ENCODE measurements at places on chromosomes 2 and 18.

GRCh38 chr2:176189681-176190641 lies 1.5 kb downstream of the HOXD1 start:
- no peak for DNase-seq

DNA sequence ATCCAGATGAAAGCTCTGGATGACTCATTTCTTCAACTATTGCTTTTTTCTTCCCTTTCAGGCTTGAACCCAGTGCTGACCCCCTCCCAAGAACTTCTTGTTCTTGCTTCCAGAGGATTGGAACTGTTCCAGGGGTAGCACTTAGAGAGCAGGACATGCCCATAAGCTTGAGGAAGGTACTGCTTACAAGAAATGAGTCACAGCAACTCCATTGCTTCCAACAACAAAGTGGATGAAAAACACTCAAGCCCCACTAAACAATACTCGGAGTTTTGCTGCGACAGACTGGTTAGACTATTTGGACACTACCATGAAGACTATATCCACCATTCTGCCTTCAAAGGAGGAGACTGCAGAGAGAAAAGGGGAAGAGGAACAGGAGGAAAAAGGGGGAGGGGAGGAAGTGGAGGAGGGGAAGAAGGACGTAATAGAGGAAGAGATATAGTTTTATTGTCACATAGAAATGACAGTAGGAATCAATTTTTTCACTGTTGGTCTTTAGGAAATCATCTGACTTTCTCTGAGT lies 1.6 kb upstream of the EPC2 start:
- no peak for DNase-seq

DNA sequence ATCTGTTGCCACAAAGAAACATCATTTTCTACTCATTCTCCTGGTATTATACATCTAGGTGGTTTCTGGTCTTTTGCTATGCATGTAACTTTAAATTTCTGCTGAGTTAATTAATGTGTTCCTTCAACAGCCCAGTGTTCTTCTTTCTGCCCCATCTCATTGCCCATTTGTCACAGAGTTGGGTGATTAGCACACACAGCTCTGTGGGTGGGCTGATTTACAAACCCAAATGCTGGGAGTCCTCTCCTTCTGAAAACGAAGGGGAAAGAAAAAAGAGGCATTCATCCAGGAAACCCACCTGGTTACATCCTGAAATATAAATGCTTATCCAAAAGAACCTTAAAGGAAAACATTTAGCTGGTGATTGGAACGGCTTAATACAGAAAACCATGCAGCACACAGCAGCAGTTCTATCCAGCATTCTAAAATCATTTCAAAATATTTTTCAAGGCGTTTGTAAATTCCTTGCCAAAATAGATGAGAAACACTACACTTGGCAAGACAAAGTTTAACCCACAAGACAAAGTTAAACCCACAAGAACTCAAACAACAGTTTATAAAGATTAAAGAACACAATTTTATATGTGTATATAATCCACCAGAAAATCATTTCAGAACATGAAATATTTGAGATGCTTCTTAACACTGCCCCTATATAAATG lies 177.9 kb downstream of the ANTXR1 start:
- DNase-seq = no peak

GRCh38 chr18:361941-362310 lies 94.1 kb upstream of the THOC1 start:
- no peak for DNase-seq

- DNase-seq = no peak
Observed at GRCh38 chr2:85922199-85922598, 33.4 kb upstream of the ST3GAL5 start.

GRCh38 chr2:225737556-225737955 lies 338.0 kb downstream of the NYAP2 start:
- DNase-seq = no peak

GRCh38 chr2:150675807-150676206 lies 188.3 kb upstream of the RND3 start:
- no peak for DNase-seq

DNA sequence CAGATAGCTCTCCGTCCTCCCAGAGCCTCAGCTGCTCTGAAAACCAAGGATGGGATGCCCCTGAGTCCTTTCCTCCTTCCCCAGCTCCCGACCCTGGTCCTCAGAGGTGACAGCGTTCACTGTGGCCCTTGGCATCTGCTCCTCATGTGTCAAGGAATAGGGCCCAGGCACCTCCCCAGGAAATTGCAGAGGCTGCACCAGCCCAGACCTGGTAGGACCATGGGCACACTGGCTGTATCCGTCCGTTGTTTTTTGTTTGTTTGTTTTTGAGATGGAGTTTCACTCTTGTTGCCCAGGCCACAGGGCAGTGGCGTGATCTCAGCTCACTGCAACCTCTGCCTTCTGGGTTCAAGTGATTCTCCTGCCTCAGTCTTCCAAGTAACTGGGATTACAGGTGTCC lies 37.5 kb upstream of the SLC66A3 start:
- no peak for DNase-seq

GRCh38 chr2:24075259-24075658 lies 867 bp downstream of the SF3B6 start:
- no peak for DNase-seq

GRCh38 chr2:23801396-23801795 lies 125.5 kb downstream of the ATAD2B start:
- DNase-seq = no peak

DNA sequence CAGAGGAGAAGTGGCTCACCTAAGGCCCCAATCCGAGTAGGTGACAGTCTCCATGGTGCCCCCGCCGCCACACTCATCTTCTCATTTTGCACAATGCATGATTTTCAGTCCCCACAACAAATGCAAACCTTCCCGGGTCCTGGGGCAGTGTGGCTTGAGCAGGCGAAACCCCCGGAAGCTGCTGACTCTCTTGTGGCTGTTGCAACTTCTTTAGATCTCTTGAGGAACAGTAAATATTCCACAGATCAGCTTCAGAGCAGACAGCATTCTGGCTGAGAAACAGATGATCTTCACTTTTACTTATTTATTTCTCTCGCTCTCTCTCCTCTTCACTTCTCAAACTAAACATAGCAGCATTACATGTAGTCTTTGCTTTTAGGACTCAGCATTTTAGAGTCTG lies 51.9 kb downstream of the ASAP2 start:
- DNase-seq = no peak

- DNase-seq = no peak
Observed at GRCh38 chr2:173647681-173648311, 293.1 kb downstream of the CDCA7 start.

DNA sequence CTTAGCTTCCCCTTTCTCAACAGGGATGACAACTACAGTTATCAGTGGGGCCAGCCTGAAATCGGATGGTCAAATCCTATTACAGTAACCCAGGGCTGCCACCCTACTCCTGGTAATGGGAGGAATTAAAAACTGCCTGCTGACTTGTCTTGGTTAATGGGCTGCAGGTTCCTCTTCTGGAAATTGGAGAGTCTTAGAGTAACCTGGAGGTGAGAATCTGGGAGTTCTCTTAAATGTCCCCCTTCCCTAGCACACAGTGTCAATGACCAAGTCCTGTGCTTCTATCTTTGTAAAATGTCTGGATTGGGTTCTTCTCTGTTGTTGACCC lies 113.1 kb downstream of the DDX1 start:
- DNase-seq = no peak

DNA sequence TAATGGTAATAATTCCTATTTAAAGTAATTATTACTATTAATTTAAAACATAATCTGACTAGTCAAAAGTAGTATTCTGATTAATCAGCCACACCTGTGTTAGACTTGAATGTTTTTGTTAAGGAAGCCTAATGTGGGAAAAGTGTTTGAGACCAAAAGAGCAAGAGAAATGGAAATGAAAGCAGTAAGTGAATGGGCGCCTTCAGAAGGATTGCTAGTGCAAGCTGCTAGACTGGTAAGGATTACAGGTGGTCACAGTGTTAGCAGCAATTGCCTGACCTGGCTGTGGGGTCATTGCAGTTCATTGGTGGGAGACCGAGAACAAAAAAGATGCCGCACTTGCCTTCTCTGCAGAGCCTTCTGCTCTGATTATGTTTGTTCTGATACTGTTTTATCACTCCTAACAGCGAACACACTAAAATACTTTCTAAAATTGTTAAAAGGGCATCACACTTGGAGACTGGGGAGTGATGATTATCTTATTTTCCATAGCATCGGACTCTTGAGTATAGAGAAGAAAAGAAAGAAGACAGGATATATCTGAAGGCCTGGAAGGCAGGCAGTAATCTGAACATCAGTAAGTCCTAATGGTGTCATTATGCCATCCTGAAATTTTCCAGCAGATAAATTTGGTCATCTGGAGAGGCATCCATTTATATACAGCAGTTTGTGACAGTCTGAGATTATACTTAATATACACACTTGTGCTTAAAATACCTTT lies 5.8 kb downstream of the SOCS6 start:
- no peak for DNase-seq

- no peak for DNase-seq
Observed at GRCh38 chr2:74619651-74620297, 28.4 kb downstream of the M1AP start.

GRCh38 chr2:159051133-159051532 lies 82.7 kb downstream of the TANC1 start:
- no peak for DNase-seq

DNA sequence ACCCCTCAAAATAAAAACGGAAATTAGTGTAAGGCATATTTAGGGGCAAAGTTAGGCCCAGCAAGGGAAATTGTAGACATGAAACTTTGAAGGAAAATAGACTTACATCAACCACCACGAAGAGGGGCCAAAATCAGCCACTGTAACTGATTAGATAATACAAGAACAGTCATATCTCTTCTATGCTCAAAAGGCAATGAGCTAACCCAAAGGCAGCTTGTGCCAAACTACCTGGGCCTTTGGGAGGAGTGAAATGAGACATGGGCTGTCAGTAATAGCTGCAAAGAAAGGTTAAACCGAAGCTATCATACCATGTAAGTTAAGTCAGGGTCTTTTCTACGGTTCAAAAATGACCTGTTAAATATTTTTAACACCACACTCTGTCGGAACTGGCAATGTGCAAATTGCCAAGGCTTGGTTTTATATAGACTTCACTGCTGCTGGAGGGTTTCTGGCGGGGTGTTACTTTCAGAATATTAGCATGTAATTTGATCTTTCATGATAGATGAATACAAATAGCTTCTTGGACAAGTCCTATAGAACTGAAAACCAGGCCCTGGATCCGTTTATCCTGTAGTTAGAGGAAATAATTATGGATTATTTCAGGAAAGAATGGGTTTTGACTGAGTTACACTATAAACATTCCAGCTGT lies 69.6 kb downstream of the ACVR1 start:
- no peak for DNase-seq

DNA sequence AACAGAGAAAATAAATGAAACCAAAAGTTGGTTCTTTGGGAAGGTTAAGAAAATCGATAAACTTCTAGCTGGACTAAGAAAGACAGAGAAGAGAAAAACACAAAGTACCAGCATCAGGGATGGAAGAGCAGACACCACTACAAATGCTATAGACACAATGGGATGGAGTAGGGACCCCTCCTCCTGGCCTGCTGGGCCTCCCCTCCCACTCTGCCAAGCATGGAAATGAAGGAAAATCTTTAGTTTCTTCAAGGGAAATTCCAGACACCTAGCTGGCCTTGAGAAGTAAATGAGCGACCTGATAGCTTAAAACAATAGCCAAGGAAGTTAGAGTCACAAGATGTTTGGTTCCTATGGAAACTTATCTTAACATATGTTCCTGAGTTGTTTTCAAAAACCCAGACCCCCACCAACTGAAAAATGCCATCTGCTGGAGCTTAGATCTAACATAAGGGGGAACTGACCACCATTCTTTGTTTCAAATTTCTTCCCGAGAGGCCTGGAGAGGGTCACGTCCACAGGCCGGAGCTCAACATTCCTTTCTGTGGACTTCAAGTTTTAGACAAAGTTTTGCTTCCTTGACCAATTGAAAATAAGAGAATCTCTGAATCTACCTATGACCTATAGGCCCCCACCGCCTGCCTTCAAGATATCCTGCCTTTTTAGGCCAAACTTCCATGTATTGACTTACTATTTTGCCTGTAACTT lies 101.9 kb downstream of the BIN1 start:
- DNase-seq = no peak

GRCh38 chr2:157938556-157938955 lies 62.4 kb upstream of the ACVR1 start:
- no peak for DNase-seq

DNA sequence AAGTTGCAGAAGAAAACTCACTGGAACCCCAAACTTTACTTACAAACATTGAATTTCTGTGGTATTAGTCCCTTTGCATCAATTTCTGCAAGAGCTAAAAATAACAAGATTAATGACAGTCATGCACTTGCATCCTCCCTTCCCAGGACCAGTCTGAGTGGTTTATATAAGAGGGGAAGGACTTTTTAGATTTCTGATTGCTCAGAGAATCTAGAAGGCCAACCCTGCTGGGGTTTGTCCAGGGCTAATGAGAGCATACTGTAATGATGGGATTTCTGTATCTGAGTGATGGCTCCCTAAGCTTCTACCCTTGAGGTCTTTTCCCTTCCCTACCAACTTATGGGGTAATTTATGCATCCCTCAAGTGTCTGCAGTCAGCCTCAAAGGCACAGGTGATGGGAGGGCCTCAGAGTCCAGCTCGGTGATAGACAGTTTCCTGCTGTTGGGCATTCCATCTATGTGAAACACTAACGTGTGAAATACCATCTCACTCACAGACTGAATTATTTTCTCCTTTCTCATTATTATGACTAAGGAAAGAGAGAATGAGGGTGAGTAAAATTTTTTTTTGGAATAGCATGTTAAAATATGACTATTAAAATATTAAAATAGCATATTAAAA lies 556.3 kb downstream of the RIT2 start:
- no peak for DNase-seq

GRCh38 chr2:131659168-131659572 lies 131.5 kb downstream of the CCDC74A start:
- no peak for DNase-seq

DNA sequence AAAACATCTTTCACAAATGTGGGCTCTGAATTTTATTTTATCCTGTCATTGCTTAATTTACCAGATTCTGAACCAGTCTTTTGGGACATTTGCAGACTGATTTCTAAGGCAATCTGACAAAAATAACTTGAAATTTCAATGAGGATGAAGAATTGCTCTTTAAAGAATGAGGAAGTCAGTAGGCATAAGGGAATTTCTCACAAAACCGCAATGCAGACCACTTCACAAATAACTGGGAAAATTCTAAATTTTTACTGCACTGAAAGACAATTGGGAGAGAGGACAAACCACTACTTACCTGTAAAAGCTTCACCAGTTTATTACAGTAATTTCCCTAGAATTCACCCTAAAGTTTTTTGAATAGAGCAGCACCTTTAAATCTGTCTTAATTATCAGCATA lies 736.3 kb downstream of the NRXN1 start:
- no peak for DNase-seq

DNA sequence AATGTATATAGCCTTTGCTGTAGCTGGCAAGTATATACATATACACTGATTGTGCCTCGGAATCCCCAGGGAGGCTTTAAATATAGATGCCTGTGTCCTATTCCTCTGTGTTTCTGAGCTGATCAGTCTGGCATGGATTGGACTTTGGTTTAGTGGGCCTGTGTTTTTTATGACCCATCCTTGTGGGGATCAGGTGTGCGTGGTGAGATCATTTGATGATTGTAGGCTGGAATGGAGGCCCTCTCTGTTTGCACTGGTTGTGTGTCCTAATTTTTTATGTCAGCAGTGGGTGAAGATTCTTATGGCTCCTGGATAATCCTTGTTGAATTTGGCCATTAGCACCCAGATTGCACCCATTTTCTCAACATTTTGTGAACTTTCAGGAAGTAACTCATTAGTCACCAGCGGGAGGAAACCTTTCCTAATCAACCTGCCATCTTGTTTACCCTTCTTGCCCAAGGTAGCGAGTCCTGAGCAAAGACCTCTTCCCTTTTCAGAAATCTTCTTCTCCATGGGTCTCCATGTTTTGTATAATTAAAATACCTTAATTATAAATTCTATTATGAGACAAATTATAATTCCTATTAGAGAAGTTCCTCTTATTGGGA lies 75.8 kb downstream of the UGGT1 start:
- DNase-seq = no peak

Measured in stimulated activated CD4-positive, alpha-beta T cell treated with anti-CD3 and anti-CD28 coated beads, Interleukin-12 subunit alpha, Interleukin-12 subunit beta, amount 100 ng/mL, for 24 hours (primary cell).